Gastroesophageal sphincter (tissue), 4 donors: ENCODE measurements at places on chromosomes 2 and 18. TPM values are rescaled to one million over a fixed set of nuclear protein-coding genes. Genes with fewer than 3 reads are reported as not detected.

RAB27B gene
- total RNA-seq: 0.81 TPM

ALK gene
- 1.1 TPM for total RNA-seq

RAB6C gene
- total RNA-seq: not detected

ZSCAN30 gene
- total RNA-seq: 12.1 TPM
